Kidney epithelial cell (primary cell): ENCODE measurements at places on chromosomes 12 and 14. TPM values are rescaled to one million over a fixed set of nuclear protein-coding genes. Genes with fewer than 3 reads are reported as not detected.

The ACOT4 gene
- 4.3 and 5.1 TPM in 2 replicates for total RNA-seq

- DNase-seq: no peak
These were observed 20.8 kb downstream of the CKAP4 start for GRCh38 chr12:106226884-106227640.

GRCh38 chr12:60216226-60216625 is 620.4 kb downstream of the SLC16A7 start:
- no peak for DNase-seq

DNA sequence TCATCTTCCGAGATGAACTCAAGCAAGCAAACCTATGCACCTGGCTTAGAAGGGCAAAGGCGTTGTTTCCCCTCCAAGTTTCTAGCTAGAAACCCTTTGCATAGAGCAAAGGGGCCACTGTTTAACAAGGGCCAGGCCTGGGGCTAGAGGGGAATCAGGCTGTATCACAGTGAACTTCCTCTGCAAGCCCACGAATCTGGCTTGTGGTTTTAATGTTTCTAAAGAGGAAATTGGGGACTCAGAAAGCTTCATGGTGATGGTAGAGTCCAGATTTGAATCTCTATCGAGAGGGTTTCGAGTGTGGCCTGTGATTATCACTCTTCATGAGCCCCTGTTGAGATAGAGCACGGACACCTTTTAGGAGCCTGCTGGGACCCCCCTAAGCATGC is 189.9 kb downstream of the VRK1 start:
- no peak for DNase-seq
